A549 treated with RU486 at 1 μM for 4 hours (cell line): ENCODE measurements at places on chromosomes 5 and 9. TPM values are rescaled to one million over a fixed set of nuclear protein-coding genes. Genes with fewer than 3 reads are reported as not detected.

AIF1L gene
- 0.94 to 1.5 TPM (median 1.1 TPM) in 5 replicates for total RNA-seq

SPRY4 gene
- total RNA-seq = 5.4 to 8.0 TPM (median 7.1 TPM) in 5 replicates

ENTPD2 gene
- 0.31 to 1.1 TPM (median 0.91 TPM) in 5 replicates for total RNA-seq

LCN6 gene
- total RNA-seq = not detected in 5 replicates

PCDHA9 gene
- total RNA-seq = 0.04 TPM in 1 of 5 replicates, not detected in the others

SPINK7 gene
- total RNA-seq = not detected in 5 replicates

GFRA3 gene
- total RNA-seq = 0.09 to 0.12 TPM (median 0.12 TPM) in 3 of 5 replicates, not detected in the others

FAM151B gene
- total RNA-seq = 1.2 to 2.6 TPM (median 1.8 TPM) in 5 replicates

TLX3 gene
- not detected in 5 replicates for total RNA-seq

ECM2 gene
- total RNA-seq = 0.07 to 0.26 TPM (median 0.21 TPM) in 5 replicates

PCDHGA4 gene
- 0.06 to 0.19 TPM (median 0.09 TPM) in 5 replicates for total RNA-seq
